Effector memory CD8-positive, alpha-beta T cell (primary cell): ENCODE measurements at places on chromosomes 12 and 14.

GRCh38 chr12:120376934-120377572 is 8.1 kb upstream of the MSI1 start:
- no peaks in the 10 kb centered on the region for H3K36me3 ChIP-seq
- peaks cover 77% of the 10 kb centered on the region for H3K27me3 ChIP-seq
- no peak overlapping the region for H3K27ac ChIP-seq
- H3K4me3 ChIP-seq = no peak overlapping the region
- no peak for DNase-seq

- no peaks in the 10 kb centered on the region for H3K4me1 ChIP-seq
- no peak for DNase-seq
- peaks cover 5% of the 10 kb centered on the region for H3K27me3 ChIP-seq
- H3K27ac ChIP-seq = no peak overlapping the region
- H3K36me3 ChIP-seq = peaks cover under 1% of the 10 kb centered on the region
Measured at GRCh38 chr12:122825773-122826724, 9.2 kb upstream of the HIP1R start.

DNA sequence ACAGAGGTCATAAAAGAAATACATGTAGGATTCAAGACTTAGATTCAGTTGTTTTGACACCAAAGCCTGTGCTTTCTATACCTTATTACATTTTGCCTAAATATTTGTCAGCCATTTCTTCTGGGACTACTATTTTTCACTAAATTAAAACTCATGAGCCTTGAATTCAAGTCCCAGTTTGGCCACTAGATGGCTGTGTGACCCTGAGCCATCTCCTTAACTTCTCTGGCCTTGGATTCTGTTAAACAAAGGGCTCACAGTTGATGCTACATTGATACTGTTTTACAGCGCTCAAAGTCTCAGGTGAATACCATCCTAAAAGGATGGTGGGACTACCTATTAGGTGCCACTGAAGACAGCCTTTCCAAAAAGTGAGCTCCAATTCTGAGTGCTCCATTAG is 39.6 kb upstream of the CCDC198 start:
- DNase-seq = no peak
- H3K4me1 ChIP-seq = no peaks in the 10 kb centered on the region
- no peak overlapping the region for H3K27ac ChIP-seq
- no peak overlapping the region for H3K4me3 ChIP-seq
- H3K27me3 ChIP-seq = no peaks in the 10 kb centered on the region

- no peak overlapping the region for H3K4me3 ChIP-seq
- no peak overlapping the region for H3K27ac ChIP-seq
- no peak for DNase-seq
- no peaks in the 10 kb centered on the region for H3K27me3 ChIP-seq
Measured at GRCh38 chr14:76081642-76082041, 70.1 kb upstream of the GPATCH2L start.

GRCh38 chr12:100356644-100357223 is at the start of gene SLC17A8:
TSS of gene SLC17A8 (plus strand) at chr12:100357074. CDS start at chr12:100357392, 318 bp downstream.
- no peaks in the 10 kb centered on the region for H3K4me1 ChIP-seq
- H3K4me3 ChIP-seq = no peak within 1 kb of the TSS
- H3K27ac ChIP-seq = no peak within 1 kb of the TSS

GRCh38 chr14:74906925-74907521 is 16.0 kb downstream of the RPS6KL1 start:
- peaks cover 5% of the 10 kb centered on the region for H3K4me1 ChIP-seq
- no peak for DNase-seq
- no peak overlapping the region for H3K27ac ChIP-seq

GRCh38 chr12:102702447-102703114 is 214.5 kb downstream of the PAH start:
- no peak overlapping the region for H3K27ac ChIP-seq
- no peaks in the 10 kb centered on the region for H3K4me1 ChIP-seq
- no peaks in the 10 kb centered on the region for H3K36me3 ChIP-seq
- no peak overlapping the region for H3K4me3 ChIP-seq
- H3K27me3 ChIP-seq = peaks cover 10% of the 10 kb centered on the region

GRCh38 chr14:72305561-72305960 is 373.3 kb downstream of the RGS6 start:
- peaks cover 2% of the 10 kb centered on the region for H3K36me3 ChIP-seq
- DNase-seq = no peak
- H3K4me3 ChIP-seq = no peak overlapping the region
- no peak overlapping the region for H3K27ac ChIP-seq

GRCh38 chr12:75944097-75944904 is 87.3 kb downstream of the PHLDA1 start:
- peak overlapping the region; percentile 60 for H3K4me3 ChIP-seq
- H3K27me3 ChIP-seq = no peaks in the 10 kb centered on the region
- peaks cover 9% of the 10 kb centered on the region for H3K4me1 ChIP-seq
- no peaks in the 10 kb centered on the region for H3K36me3 ChIP-seq

DNA sequence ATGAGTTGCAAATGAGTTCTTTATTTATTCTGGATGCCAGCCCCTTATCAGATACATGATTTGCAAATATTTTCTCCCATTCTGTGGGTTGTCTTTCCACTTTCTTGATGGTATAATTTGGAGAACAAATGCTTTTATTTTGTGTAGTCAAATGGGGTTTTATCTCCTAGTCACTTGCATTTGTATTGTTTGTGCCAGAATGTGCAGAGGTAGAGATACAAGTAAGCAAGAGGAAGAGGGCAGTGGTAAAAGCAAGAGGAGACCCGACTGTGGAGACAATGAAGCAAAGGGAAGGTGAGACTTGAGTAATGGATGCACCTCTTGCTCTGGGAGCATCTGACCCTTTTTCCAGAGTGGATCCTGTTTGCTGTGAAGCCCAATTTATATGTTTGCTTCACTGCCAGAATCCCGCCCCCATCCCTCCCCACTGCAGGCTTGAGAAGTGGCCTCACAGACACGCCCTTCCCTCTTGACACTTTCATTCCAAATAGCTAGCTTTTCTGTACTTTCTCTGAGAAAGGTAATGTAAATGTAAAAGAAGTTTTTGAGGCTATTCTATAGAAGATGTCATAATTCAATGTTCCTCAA is 786 bp upstream of the PFKM start:
- H3K4me1 ChIP-seq = peaks cover 14% of the 10 kb centered on the region
- H3K36me3 ChIP-seq = no peaks in the 10 kb centered on the region
- peak overlapping the region; percentile 97 for H3K4me3 ChIP-seq

GRCh38 chr12:26251600-26251999 is 56.2 kb downstream of the SSPN start:
- DNase-seq = no peak
- H3K27ac ChIP-seq = no peak overlapping the region
- no peaks in the 10 kb centered on the region for H3K36me3 ChIP-seq

GRCh38 chr14:71855399-71856036 is 76.7 kb upstream of the RGS6 start:
- H3K4me1 ChIP-seq = no peaks in the 10 kb centered on the region
- H3K27me3 ChIP-seq = peaks cover 84% of the 10 kb centered on the region
- no peak overlapping the region for H3K4me3 ChIP-seq

GRCh38 chr12:53775478-53776145 is 23.8 kb upstream of the CISTR start:
- no peak for DNase-seq
- no peak overlapping the region for H3K4me3 ChIP-seq
- peaks cover 39% of the 10 kb centered on the region for H3K27me3 ChIP-seq
- no peak overlapping the region for H3K27ac ChIP-seq
- no peaks in the 10 kb centered on the region for H3K36me3 ChIP-seq

DNA sequence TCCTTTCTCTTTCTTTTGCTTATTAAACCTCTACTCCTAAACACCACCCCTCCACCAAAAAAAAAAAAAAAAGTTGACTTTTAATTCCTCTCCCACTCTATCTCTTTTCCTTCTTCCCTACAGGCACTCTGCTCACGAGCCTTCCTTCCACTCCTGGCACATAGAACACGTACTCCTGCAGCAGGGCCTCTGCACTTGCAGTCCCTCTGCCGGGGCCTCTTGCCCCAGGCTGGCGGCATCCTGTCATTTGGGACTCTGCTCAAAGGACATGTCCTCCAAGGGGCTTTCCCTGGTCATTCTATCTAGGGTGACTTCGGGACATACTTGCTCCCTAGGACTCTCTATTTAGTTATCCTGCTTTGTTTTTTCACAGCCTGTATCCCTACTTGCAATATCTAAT is 7.7 kb downstream of the FOS start:
- no peak for DNase-seq
- H3K4me3 ChIP-seq = no peak overlapping the region
